NCI-H1417 (cell line): ENCODE measurements at places on chromosomes 12 and 14.

- DNase-seq = no peak
These were observed 253.7 kb upstream of the PWP1 start for GRCh38 chr12:107431942-107432341.

DNA sequence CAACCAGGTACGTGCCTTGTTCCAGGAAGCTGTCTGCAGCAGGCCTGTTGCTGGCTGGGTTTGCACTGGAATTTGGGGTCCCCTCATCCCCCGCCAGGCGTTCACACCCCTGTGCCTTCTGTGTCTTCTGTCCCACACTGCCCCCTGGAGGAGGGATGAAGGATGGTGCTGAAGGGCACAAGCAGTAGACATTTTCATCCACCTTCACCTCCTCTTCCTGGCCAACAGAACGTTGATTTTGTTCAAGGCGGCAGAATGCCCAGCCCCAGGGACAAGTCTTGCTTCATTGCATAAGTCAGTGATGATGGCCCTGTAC is 122.1 kb downstream of the CALM1 start:
- peak; percentile 32 for DNase-seq

GRCh38 chr14:28398506-28398905 is 368.1 kb upstream of the FOXG1 start:
- DNase-seq = no peak

- no peak for DNase-seq
These were observed 116.7 kb downstream of the BEGAIN start for GRCh38 chr14:100470523-100470897.

GRCh38 chr12:119938049-119938667 is 50.9 kb upstream of the BICDL1 start:
- DNase-seq = peak; percentile 82

GRCh38 chr12:47835831-47836155 is 16.1 kb upstream of the HDAC7 start:
- no peak for DNase-seq

DNA sequence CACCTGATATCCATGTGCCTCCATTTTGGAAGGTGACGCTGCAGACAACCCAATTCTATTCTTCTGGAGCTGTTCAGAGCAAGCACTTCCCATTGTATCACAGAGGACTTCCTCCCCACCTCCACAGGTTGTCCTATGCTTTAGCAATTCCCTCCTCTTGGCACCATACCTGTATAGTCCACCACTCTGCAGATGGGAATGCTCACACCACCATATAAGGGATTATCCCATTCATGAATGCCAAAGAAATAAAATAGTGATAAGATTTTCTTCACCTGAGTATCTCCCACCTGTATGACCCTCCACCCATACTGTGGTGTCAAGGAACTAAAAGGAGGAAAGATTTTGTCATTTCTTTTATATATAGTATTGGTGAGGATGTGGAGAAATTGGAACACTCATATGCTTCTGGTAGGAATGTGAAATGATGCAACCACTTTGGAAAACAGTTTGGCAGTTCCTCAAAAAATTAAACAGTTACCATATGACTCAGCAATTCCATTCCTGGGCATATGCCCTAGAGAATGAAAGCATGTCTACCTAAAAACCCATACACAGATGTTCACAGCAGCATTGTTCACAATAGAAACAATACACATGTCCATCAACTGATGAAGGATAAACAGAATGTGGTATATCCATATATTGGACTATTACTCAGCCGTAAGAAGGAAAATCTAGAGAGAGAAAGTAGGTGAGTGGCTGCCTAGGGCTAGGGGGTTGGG is 75.2 kb downstream of the FIGNL2 start:
- no peak for DNase-seq

DNA sequence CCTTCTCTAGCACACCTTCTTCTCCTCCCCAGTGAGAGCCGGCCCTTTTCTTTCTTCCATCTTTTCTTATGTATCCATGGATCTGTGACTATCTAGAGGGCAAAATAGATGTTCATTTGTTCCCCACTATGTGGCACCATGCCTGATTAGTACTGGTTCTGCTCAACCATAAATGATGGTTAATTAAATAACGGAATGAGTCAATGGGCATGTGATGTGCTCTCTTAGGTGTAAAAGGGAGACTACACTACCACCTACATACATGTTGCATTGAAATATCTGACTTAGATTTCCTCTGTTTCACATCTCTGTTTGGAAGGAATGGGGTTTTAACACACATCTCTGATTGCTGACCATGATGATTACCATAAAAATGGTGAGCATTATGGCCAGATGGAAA is 116.5 kb downstream of the BTG1 start:
- DNase-seq = no peak

DNA sequence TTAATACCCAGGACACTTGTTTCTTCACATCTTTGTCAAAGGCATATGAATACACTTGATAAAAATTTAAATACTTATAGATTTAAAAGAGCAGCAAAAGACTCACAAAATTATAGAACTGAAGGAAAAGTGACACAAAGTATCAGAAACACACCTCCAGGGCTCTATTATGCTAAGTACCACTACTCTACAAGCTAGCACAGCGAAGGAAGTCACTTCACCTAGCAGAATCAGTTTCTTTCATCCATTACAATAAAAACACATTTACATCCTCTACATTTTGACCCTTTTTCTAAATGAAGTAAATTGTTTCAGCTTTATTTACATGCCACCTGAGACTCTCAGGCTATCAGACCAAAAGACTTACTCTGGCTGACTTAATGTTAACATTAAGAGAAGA is 26.6 kb upstream of the PTPRB start:
- no peak for DNase-seq

DNA sequence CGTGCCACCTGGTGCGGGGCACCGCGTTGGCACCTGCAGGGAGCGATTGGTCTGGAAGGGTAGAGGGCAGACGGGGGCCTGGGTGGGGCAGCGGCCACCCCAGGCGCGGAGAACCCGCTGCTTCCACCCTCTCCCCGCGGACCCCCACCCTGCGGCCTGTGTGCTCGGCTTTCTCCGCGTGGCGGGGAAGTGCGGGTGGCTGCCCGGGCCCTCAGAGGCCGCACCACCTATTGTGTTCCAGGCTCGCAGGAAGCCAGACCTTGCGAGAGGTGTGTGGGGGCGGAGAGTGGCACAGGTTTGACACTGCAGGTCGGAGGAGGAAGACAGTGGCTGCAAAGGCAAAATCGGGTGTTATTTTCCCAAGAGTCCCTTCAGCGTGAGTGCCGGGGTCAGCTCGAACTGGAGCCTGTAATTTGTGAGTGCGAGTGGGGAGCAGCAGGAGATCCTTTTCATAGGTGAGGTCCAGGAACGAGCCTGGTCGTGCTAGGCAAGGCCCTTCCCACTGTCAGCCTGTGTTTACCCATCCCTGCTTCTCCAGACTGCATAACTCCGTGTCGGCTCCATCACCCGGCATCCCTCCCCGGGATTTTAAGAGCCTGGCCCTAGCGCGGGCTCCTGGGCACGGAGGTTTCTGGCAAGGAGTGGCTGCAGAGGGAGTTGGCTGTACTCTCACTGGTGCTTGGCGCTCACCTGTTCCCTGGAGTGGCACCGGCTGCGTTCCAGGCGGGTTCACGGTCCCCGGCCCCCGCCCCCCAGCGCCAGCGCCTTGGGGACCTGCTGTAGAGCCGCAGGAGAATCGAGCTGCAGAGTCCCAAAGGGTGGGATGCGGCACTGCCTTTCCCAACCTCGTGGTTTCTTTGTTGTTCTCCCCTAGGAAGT is 935 bp downstream of the TBC1D30 start:
- DNase-seq = peak; percentile 89

- DNase-seq = no peak
These were observed 43.0 kb downstream of the BORCS5 start for GRCh38 chr12:12399776-12400305.

DNA sequence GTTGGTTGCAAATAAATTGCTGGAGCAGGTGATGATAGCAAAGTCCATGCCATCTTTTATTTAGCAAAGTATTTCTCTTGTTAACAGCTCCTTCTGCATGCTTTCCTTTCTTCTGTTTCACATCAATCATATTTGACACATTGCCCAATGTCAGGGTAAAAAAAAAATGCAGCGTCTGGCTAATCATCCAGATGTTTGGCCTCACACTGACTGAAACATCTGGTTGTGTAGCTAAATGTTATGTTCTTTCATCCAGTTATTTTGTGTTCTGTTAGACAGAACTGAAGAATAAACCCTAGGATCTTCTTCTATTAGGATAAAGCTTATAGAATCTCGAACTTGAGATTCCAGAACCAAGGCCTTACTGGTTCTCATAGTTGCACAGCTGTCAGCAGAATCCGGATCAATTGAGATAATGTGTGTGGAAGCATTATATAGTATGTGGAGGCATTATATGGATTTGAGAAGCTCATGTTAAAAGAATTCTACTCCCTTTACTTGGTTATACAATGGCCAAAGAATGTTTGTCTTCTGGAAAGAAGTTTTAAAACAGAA is 859.2 kb downstream of the DIO2 start:
- no peak for DNase-seq

GRCh38 chr12:110343114-110343513 is 60.4 kb downstream of the ANAPC7 start:
- DNase-seq = no peak

DNA sequence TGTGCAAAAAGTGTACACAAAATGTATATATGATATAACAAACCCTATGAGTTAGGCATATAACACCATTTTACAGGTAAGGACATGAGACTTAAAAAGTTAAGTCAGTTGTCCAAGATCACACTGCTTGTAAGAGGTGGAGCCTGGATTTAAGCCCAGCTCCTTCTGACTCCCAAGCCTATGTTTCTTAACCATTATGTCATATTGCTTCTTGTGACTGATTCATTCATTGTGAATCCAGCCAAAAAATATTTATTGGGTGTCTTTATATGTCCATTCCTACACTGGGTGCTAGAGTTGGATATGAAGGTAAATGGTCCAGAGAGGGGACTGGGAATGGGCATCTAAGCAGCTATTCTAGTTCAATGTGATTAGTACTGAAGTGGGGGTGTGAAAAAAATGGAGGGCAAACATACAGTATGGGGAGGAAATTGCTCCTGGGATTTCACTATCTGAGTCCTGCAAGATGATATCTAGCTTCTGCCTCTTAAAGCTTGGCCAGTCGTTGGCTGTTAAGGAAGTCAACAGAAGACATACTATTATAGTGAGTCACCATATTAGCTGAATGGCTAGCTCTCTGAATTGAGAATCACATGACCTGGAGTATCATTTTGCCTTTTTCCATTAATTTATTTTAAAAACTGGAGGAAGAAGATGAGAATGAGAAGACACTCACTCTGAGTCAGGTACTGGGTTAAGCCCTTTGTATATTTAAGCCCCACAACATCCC is 28.8 kb downstream of the PAX9 start:
- no peak for DNase-seq

DNA sequence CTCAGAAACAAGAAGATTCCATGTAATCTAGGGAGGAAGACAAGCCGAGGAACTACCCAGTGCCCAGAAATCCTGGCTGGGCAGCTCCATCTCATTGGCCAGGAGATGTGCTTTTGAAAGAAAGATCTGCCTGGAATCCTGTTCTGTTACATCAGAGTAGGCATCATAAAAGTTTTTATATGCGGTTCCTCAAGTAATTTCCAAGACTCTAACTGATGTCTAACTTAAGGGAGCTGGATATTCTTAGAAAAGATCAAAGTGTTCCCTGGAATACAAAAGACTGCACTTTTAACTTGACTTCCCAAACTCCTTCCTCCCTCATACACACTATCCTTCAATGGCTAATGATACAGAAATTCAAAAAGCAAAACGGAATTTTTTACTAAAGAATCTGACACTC is 16.3 kb downstream of the RHOJ start:
- no peak for DNase-seq

GRCh38 chr12:112537710-112538396 is 119.1 kb downstream of the PTPN11 start:
- DNase-seq = no peak
